Inflammatory macrophage treated with lipopolysaccharide for 4 hours (primary cell): ENCODE measurements at places on chromosomes 11 and 22.
A peak's percentile ranks its signal among the peaks of the same experiment; 100 is the strongest.

- no peak for DNase-seq
These were observed 686.9 kb downstream of the NTM start for GRCh38 chr11:132057266-132057665.

GRCh38 chr22:18987765-18988164 lies 51.7 kb upstream of the PRODH start:
- no peak for DNase-seq

DNA sequence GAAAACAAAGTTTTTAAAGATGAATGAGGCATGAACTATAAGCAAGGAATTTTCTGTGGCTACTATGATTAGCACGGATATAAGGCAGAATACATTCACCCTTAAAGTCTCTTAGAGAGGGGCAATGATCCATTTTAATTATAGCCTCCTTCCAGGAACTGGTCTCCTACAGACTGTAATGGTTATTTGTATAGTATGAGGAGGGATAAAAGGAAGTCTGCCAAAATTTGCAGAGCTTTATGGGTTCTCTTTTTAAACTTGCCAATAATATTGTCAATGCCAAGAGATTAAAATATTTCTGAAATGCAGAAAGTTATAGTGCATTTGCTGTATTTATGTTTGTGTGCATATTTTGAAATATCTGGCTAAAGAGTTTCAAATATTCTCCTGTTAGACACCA lies 271.4 kb upstream of the LUZP2 start:
- DNase-seq: no peak

- DNase-seq: no peak
These were observed 2.9 kb upstream of the CTSC start for GRCh38 chr11:88340366-88340935.

GRCh38 chr22:33658775-33659174 lies 261.5 kb downstream of the LARGE1 start:
- DNase-seq: no peak

DNA sequence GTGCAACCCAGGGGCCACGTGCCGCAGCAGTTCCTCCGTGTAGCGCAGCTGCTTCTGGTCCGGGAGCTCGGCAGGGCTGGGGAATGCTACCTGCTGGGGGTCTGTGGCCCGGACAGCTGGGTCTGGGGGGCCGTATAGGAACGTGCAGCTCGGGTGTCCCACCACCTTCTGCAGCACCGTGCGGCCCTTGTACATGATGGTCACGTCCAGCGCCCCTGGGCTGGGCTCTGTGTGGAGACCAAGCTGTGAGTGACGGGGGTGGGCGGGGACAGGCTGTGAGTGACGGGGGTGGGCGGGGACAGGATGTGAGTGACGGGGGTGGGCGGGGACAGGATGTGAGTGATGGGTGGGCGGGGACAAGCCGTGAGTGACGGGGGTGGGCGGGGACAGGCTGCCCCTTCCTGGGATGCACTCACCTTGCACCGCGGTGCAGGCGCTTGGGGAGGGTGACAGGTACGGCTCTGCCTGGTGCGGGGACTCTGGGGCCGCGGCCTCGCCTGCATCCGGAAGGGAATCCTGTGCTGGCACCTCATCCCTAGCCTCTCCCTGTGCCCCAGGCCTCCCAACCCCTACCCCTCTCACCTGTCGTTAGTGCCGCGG lies 2.3 kb downstream of the IRF7 start:
- peak; percentile 79 for DNase-seq

- DNase-seq: no peak
These were observed 567.9 kb upstream of the ARHGAP42 start for GRCh38 chr11:100119176-100119575.

DNA sequence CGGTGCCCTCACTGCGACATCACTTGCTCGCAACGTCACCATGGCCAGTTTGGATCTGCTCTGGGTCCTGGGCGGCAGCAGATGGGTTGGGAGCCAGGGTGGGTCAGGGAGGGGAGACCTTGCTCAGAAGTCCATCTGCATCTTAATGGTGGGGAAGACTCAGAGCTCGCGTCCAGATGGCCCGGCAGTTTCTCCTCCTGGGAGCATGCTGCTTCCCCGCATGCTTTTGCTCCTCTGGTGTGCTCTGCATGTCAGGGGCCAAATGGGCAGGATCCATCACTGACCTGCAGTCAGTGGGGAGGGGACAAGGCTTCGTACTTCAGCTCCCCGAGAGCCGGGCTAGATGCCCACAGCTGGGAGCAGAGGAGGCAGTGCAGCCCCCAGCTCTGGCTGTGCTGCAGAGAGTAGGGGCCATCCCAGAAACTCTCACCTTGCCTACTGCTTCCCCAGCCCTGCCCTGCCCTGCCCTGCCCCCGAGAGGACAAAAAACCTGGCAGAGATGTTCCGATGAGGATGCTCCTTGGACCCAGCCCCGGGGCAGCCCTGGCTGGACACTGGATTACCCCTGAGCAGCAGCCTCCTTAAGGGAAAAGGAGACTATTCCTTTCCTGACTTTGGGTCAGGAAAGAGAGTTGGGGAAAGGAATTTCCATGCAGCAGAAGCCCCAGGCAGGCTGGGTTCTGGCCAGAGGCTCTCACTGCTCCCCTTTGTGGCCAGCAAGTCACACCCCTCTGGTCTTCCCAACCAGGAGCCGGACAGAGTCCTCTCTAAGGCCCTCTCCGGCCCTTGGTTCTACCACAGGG lies 149.9 kb downstream of the PKNOX2 start:
- DNase-seq: no peak

DNA sequence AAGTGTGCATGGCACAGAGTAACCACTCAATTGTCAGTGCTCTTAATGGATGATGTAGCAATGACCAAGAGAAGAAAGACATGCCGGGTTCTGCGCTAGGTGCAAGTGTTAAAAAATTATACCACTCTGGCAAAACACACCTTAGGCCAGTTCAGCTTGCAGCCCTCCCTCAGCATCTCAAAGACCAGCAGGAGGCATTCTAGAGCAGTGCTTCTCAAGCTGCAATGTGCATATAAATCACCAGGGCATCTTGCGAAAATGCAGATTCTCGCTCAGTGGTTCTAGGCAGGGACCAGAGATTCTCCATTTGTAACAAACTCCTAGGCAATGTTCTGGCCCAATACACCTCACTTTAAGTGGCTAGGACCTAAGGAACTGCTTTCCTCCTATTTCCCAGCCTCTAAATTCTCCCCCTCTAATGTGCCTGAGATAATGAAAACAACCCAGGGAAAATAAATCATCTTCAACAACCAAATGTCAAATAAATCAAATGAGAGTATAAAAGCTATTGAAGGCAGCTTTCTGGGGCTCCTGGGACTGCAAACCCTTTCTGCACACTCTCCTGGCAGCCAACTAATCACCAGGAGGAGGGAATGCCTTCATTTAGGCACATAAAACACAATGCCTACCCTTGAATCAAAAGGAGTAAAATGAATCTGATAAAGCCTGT lies 337.2 kb upstream of the API5 start:
- DNase-seq: no peak

DNA sequence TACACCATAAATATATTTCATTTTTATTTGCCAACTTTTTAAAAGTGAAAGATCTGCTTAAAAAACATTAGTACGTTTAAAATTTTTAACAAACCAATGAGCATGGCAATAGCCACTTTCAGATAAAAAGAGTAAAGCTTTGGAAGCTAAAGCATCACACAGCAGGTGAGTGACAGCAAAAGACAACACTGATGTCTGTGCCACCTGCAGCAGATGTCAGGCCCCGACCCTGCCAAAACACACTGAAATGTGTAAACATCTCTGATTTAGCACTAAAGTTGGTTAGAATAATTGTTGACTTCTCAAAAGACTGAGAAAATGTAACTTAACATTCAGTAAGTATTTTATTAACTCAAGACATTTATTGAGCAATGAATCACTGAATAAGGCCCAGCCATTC lies 232.9 kb downstream of the DLG2 start:
- no peak for DNase-seq

DNA sequence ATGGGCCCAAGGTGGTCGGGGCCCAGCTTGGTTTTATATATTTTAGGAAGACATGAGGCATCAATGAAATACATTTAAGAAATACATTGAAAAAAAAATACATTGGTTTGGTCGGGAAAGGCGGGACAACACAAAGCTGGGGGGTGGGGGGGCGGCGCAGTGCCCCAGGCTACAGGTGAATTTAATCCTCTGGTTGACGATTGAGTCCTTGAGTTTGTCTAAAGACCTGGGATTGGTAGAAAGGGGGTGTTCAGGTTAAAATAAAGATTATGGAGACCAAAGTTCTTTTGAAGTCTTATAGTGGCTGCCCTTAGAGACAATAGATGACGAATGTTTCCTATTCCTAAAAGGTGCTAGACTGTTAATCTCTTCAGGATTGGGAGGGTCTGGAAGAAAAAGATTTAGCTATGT lies 3.1 kb downstream of the IFITM1 start:
- no peak for DNase-seq

DNA sequence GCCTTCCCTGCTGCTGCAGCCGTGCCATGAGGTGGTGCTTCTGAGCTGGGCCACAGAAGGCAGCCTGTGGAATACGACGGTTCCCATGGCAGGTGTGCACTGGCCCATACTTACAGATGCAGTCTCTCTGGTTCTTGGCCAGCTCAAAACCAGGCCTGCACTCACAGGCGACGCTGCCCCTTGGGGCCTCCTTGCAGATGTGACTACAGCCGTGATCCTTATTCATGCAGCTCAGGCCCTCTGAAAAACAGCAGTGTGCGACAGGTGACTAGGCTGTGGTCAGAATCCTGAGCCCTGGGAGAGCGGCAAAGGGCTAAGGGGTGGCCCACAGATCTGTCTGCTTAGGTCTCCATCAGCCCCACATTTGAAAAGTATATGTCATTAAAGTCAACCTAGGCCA lies 22.1 kb downstream of the SCUBE2 start:
- DNase-seq: no peak

DNA sequence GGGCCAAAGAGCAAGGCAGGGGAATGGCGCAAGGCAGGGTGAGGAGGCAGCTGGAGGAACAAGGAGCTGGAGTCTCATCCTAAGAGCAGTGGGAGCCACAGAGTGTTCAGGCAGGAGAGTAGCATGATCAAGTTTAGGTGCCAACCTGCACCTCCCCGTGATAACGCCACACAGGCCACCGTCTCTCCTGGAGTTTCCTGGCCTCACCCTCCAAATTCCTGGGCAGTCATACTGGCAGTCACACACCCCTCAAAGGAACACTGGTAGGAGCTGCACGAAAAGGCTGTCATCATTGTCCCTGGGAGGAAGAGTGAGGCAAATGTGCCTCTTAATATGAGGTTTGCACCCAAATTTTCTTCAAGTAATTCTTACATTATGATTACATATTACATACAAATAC lies 36.3 kb upstream of the RTL6 start:
- DNase-seq: no peak

- DNase-seq: no peak
These were observed 99.4 kb downstream of the APIP start for GRCh38 chr11:34816698-34817213.

- no peak for DNase-seq
These were observed 25.0 kb upstream of the YPEL1 start for GRCh38 chr22:21760640-21761039.
